Breast epithelium (tissue), 4 donors: ENCODE measurements at places on chromosomes 16 and 17.
A peak's percentile ranks its signal among the peaks of the same experiment; 100 is the strongest.

- DNase-seq = no peak
Measured at GRCh38 chr17:75468291-75468754, 11.9 kb downstream of the TMEM94 start.

DNA sequence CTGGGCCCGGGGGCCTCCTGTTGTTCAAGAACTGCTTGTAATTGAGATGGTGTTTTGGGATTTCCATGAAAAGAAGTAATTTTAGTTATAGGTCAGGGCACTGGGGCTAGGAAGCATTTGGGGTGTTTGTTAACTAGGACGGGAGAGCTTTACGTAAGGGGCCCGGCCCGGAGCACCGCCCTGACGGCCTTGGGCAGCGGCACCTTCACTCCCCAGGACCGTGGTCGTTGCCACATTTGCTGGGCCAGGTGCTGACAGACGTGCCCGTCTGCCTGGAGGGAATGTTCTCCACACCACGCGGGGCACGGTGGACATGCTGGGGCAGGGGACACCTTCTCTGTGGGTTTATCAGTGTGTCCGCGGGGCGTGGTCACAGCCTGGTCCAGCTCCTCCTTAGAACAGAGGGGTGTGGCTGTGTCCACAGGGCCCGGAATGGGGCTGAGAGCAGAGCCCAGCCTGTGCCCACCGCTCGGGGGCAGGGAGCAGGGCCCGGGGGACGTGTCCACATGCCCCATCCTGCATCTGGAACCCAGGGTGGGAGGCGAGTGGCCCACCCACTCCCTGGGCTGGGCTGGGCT is 57.7 kb downstream of the BAIAP2 start:
- no peak for DNase-seq

DNA sequence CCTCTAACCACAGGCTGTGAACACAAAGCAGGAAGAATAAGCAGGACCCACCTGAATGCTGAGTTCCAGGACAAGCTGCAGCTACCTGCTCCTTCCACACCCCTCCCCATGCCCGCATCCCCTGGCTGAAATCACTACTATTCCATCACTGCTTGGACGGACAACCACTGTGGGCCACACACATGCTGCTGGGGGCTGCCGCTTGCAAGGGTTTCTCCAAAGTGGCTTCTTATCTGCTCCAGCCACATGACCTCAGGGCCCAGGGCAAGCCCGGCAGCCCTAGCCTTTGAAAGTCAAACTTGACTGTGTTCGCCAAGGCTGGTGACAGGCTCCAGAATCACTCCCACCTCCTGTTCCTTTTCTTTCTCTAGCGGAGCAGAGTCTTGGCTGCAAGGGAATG is 18.4 kb downstream of the FA2H start:
- no peak for DNase-seq

GRCh38 chr17:50769884-50770283 is 2.6 kb upstream of the ANKRD40CL start:
- DNase-seq = no peak

- no peak for DNase-seq
Measured at GRCh38 chr17:33169580-33170285, 123.4 kb downstream of the ASIC2 start.

DNA sequence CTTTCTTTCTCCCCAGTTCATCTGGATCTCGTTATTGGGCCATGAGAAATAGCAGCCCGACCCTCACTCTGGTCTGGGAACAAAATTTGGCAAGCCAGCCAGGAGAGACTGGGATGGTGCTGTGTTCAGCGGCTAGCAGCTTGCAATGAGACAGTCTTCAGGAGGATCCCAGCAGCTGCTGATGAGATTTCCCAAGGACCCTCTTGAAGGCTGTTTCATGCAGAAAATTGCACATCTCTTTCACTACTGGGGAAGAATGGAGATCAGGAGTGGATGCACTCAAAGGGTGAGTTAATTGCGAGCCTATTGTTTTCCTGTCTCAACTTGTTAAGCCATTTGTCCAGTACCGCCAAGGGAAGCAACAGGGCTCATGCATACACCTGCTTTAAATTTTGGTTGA is 5.5 kb upstream of the COIL start:
- DNase-seq = no peak

- no peak for DNase-seq
Measured at GRCh38 chr16:3158026-3158509, 23.2 kb downstream of the ZNF213 start.

GRCh38 chr17:46124695-46125592 is 68.3 kb downstream of the KANSL1 start:
- no peak for DNase-seq

- no peak for DNase-seq
Measured at GRCh38 chr17:3915995-3916696, at the start of gene P2RX1. Gene P2RX1 (minus strand): TSS chr17:3916465. CDS start chr17:3916225, 240 bp downstream.

DNA sequence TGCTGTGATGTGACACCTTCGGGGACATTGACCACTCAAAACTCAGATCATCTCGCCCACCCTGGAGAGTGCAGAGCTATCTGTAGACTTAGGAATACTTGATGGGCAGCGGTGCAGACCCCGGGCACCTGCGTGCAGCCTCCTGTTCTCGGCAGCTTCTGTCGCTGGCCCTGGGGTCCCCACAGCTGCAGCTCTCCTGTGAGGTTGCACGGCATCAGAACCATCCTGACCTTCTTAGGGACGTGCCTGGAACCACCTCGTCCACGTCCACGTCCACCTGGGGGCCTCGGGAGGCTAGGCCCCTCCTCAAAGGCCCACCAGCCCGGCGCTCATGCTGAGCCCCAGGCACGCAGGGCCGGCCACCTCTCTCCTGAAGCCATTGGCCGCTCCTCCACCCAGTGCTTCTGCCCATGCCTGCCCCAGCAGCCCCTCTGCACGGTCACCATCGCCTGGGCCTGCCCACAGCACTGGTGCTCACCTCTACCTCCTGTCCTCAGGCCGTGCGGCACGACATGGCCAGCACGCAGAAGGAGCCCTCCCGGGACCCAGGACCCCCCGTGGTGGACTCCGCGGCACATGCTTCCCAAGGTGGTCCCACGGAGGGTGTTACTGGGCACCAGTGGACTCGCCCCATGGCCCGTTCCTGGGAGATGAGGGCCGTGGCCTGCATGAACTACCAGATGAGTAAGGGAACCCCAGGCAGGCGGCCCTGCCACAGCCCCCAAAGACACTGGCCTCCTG is 2.3 kb upstream of the WFIKKN1 start:
- DNase-seq = no peak

DNA sequence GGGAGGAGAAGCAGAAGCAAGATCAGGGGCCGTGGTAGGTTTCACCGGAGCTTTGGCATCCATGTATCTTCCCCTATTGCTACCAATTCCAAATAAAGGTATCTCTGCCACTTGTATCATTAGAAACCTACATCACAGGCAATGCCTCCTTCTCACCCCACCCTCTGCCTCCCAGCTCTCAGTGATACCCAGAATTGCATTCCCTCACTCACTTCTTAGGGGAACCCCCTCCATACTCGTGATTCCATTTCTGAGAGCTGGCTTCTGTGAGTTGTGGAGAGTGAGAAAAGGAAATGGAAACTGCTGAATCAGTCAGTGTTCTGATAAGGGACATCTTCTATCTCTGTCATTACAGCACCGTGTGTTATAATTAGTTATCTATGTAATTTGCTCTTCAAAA is 2.3 kb upstream of the CCL3 start:
- DNase-seq = no peak

GRCh38 chr16:10728003-10728887 is 15.4 kb upstream of the NUBP1 start:
- no peak for DNase-seq

GRCh38 chr17:45273551-45273957 is 11.7 kb upstream of the SPATA32 start:
- no peak for DNase-seq

GRCh38 chr17:39380144-39380543 is 21.3 kb downstream of the FBXL20 start:
- no peak for DNase-seq

GRCh38 chr16:20940871-20941635 is 40.5 kb downstream of the LYRM1 start:
- DNase-seq = no peak

DNA sequence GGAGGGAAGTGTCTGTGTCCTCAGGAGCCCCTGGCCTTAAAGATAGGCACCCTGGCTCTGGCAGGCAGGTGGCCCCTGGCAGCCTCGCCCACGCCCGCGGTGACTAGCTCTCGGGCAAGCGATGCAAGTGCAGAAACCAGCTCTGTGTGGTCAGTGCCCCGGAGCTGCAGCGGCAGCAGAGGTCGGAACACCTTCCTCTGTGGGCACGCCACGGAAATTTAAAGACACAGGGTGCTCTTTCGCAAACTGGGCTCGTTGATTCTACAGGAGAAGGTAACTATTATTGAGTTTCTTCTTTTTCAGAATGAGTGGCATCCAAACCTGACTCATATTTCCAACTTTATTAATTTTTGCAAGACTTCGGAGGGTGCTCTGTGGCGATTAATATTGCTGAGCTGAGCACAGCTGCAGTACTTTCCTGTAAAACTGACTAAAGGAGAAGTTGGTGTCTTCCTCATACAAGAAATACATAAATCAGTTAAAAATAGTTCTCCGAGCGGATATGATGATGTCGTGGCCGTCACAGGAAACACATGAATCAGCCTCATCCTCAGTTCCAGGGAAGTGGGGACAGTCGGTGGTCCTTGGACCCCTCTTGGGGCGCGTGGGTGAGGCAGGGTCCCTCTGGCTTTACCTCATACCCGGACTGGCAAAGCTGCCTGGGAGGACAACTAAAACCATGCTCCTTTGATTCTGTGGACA is 120.2 kb downstream of the METRNL start:
- DNase-seq = peak; percentile 43

DNA sequence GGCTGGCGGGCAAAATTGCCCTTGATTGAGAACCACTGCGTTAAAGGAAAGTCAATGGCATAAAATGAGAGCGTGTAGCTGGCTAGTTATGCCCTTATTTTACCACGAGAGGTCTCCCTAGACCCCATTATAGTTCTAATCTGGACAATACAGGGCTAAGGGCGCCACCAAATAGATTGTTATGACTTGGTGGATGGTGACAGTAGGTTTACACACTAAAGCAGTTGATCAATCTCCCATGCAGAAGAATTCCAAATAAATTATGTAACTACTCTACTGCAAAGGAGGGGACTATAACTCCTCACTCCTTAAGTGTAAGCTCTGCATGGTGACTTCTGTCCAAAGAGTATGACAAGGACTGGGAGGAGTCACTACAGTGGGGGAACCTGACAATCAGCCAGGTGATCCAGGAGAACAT is 20.4 kb upstream of the YPEL2 start:
- DNase-seq = no peak

GRCh38 chr17:879546-880442 is 97.6 kb downstream of the MRM3 start:
- DNase-seq = peak; percentile 95

DNA sequence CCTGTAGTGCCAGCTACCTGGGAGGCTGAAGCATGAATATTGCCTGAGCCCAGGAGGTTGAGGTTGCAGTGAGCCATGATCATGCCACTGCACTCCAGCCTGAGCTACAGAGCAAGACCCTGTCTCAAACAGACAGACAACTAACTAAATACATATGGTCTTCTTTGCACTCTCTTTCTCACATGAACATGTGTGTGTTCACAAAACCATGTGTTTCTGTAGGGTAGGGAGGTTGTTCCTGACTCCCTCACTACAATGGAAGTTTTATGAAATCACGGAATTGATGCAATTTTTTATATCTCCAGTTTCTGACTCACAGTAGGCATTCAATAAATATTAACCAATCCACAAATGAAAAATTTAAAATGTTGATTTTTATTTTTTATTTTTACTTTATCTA is 48.5 kb downstream of the ABHD15 start:
- no peak for DNase-seq

DNA sequence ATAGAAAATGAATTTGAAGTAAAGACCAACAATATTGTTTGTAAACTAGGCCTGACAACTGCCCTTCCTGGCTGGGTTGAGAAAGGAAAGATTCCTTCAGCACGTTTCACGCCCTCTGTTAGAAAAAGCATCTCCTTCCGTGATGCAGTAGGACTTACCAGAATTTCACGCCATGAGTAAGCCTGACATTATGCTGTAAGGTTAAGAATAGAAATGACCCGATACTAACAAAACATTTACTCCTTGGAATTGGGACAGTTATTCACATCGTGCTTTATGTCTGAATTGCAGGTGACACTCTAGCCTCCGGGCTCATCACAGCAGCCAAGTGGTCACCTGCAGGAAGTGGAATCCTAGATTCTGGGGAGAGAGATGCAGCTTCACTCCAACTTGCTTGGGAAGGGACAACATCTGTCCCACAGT is 17.5 kb downstream of the MARCHF10 start:
- no peak for DNase-seq

DNA sequence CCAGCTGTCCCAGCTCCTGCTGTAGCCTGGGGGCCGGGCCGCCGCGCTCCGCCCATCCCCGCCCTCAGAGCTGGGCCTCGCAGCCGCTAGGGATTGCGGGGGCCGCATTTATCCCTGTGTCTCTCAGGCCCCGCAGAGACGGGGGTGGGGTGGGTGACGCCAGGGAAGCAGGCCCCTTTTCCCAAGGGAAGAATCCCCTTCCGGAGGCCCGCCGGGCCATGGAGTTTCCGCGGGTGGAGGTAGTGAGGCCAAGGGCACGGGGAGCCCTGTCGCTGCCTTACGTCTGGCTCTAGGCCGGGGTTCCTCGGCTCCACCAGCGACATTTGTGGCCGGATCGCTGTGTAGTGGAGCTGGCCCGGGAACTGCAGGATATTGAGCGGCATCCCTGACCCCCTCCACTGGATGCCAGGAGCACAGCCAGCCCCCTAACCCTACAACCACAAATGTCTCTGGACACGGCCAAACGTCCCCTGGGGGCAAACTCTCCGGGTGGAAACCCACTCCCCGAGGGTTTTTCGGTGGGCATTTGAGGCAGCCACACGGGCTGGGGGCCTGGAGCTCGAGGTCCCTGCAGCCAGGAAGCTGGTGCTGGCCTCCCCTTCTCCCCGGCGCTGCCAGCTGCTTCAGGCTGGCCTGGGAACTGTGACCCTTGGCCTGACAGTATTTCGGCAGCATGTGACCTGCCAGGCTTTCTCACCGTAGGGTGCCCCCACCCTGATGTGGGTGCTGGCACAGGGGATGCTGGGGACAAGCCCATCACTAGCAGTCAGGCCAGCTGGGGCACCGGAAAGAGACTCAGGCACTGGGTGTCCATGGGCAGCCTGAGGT is 12.0 kb upstream of the CD300A start:
- DNase-seq = no peak

- DNase-seq = no peak
Measured at GRCh38 chr17:73792994-73793393, 148.7 kb upstream of the SDK2 start.

GRCh38 chr17:63277629-63278028 is 168.5 kb downstream of the CYB561 start:
- DNase-seq = no peak

- no peak for DNase-seq
Measured at GRCh38 chr17:50728881-50729765, 9.7 kb downstream of the LUC7L3 start.
